ENCODE measurements at places on chromosomes 16 and 17.

- DNase-seq, result peak; percentile 89
Measured at GRCh38 chr17:17714261-17714866, 33.1 kb downstream of the RAI1 start.

GRCh38 chr16:84820305-84820684, 510 bp downstream of the CRISPLD2 start:
- no peak for DNase-seq

DNA sequence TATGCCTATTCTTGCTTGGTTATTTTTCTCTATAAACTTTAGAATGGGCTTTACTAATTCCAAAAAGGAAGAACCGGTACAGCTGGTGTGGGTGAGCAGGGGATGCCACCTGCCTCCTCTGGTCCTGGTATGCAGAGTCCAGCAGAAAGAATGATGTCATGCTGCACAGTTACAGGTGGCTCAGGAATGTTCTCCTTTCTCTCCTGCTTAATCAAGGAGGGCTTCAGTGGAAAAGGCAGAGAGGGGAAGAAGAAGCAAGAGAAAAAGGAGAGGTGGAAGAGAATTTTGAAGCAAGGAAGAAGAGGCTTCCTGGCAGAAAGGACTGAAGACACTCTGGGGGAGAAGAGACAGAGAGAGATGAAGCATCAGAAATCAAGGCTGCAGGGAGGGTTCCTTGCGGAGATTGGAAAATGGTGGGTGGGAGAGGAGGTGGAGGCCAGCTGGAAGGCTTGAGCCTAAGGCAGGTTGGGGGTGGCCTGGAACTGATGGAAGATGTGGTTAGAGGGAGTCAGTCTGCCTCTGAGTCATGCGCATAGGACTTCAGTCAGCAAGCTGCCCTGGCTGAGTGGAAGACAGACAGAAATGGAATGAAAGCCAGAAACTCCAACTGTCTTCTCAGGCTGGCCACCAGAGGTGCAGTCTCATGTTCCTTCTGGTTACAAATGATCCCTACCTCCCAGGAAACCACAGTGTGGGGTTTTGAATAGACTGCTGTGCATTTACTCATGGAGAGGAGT, 64.6 kb upstream of the CRHR1 start:
- peak; percentile 19 for DNase-seq

DNA sequence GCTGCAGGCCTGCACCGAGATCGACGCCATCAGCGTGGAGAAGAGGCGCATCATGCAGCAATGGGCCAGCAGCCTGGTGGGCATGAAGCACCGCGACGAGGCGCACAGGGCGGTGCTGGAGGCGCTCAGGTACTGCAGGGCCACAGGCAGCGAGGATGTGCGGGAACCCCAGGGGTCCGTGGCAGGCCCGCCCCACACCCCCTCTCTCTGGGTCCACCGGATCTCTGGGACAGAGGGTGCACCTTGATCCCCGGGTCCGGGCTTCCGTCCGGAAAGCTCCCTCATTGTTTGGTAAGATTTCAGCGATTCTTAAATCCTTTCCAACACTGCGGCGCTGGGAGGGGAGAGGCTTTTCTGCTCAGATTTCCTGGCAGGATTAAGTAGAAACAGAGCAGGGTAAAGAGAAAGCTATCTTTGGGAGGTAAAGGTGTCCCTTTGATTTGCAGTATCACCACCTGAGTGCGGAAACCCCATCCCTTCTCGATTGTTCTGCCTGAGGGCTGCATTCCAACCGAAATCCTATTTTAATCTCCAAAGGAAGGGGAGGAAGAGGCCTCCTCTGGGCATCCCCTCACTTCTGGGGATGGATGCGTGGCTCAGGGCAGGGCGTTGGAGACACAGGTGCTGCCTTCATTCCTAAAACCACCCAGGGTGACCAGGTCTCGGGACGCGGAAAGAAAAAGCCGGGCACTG, 29.2 kb downstream of the CCDC40 start:
- DNase-seq, result no peak

- no peak for DNase-seq
Measured at GRCh38 chr17:75917141-75917916, 12.6 kb upstream of the MRPL38 start.

All from KBM-7 (cell line).